RWPE2 (cell line): ENCODE measurements at places on chromosomes 11 and 22.
A peak's percentile ranks its signal among the peaks of the same experiment; 100 is the strongest.

DNA sequence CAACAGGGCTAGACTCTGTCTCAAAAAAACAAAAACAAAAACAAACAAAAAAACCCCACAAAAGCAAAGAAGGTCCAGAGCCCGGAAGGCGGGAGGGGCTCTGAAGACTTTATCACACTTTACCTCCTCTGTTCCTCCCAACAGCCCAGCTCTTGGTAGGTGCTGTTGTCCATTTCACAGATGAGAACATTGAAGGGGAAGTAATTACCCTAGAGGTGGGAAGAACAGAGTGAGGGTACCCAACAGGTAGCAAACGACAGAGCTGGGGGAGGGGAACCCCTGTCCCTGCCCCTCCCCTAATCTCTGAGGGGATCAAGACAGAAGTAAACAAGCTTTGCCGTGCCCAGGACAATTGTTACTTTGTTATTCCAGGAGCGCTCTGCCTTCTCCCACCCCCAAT lies 1.0 kb upstream of the BIK start:
- DNase-seq: no peak

DNA sequence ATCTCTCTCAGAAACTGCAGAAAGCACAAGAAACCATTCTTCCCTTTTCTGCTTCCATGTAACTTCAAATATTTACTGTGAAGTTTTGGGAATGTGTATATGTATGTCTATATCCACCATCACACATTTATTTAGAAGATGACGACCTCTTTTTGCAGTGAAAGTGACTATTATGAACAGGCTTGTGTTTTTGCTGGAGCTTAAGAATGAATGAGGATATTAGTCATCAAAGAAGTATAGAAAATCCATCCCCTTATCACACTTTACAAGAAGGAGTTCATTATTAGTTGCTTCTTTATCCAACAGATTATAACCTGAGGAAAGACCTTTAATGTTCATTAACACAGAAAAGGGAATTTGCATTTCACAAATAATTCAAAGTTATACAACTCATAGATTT lies 21.1 kb upstream of the SLC5A12 start:
- DNase-seq: no peak

DNA sequence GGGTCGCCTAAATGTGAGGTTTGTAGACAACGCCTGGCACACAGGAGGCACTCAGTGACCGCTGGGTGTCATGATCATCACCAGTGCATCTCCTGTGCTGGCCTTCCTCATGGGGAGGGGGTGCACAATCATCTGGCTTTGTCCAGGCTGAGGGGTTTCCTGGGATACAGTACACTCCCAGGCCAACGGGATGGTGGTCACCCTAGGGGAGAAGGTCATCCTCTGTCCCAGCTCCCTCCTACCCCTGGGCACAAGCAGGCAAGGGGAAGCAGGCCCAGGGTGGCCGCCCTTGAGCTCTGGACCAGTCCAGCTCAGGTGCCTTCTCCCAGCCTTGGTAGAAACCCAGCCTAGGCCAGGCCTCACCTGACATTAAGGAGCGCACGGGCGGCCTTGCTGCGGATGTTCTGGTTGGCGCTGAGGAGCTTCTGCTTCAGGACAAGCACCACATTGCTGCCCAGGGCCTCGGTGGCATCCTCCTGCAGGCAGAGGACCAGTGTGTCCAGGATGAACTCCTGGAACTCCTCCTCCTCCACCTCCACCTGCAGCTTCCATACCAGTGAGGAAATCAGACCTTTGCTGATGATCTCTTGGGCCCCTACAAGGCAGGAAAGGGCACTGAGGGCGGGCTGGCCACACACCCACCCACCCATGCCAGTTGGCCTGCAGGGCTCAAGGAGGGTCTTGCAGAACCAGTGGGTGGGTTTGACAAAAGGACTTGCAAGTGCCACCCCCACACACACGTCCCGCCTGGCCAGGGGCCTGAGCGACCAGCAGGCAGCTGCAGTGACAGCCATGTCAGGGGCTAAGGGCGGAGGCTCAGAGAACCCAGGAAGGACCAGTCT lies 6.6 kb upstream of the GNAZ start:
- peak; percentile 48 for DNase-seq

GRCh38 chr22:17370026-17370765 lies 936 bp downstream of the CECR2 start:
- no peak for DNase-seq

GRCh38 chr22:27144321-27144720 lies 486.9 kb downstream of the MIAT start:
- DNase-seq: no peak

DNA sequence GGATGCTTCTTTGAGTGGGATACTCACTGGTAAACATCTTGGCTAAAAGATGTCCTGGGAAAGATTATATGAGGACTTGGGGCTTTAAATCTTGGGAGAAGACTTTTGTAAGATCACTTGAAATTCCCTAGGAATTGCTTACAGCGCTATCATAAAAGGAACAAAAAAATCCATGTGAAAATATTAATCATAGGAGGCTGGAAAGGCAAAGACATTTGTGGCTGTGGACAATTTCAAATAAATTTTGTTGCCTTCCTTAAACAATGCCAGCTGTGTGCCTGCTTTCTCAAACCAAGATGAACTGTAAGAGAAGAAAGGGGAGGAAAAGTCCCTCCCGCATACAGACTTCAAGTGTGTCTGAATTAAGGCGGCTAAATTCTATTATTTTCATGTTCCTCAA lies 75.6 kb downstream of the SNX19 start:
- no peak for DNase-seq

DNA sequence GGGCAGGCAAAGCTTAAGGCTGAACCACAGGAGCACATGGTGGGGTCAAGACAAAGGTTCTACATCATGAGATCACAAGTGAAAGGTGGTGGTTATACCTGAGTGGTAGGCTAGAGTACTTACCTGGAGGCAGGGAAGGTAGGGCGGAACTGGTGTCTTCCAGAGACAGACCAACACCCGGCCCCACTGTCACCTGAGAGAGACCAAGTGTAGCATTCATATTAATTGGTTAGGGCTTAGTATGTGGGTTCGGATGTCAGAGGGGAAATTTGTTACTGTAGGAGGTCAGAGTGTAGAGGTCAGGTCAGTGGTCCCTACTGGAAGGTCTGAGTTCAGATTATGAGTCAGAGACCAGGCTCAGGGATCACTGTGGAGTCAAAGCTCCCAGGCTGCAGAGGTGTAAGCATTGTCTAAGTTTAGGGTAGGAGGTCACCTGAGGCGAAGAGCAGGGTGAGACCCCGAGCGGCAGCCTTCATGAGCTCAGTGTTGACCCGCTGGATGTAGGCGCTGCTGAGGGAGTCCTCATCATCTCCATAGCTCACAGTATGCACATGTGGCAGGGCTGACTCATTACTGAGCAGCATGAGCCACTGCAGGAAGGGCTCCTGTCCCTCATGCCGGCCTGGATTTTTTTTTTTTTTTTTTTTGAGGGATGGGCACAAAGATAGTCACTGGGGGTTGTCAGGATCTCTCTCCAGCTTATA lies 3.2 kb downstream of the TPP1 start:
- peak; percentile 18 for DNase-seq

DNA sequence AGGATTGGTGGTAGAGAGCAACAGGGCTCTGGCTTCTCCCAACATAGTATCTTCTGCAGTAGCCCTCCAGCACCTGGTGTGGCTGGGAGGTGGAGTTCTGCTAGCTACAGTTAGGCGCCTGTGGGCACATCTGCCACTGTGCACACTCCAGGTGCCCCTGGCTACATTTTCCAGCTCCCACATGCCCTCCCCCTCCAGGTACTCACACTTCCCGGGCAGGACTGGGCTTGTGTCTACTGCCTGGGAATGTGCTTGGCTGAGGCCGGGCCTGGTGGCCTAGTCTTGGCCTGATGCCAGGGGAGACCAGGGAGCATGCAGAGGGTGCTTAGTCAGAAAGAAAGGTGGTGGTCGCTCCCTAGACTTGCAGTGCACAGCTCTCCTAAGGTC lies 15.8 kb downstream of the PHLDB1 start:
- DNase-seq: peak; percentile 98

GRCh38 chr22:38864361-38865191 lies 7.4 kb downstream of the CBX6 start:
- no peak for DNase-seq

GRCh38 chr11:27977031-27977430 lies 130.9 kb downstream of the KIF18A start:
- DNase-seq: no peak

- no peak for DNase-seq
Observed at GRCh38 chr11:115162919-115163318, 341.3 kb downstream of the CADM1 start.

DNA sequence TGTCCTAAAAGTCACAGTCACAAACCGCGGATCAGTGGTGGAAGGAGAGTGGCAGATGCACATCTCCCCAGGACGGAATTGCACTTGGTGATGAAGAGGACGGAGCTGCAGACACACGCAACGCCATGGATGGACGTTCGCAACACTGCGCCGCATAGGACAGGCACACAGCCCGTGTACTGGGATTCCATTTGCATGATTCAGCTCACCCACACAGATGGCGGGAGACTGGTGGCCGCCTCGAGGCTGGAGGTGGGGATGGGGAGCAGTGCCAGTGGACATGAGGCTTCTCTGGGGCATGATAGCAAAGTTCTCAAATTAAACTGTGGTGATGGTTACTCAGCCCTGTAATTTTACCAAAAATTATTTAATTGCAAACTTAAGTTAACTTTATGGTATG lies 37.4 kb downstream of the DUSP8 start:
- no peak for DNase-seq

DNA sequence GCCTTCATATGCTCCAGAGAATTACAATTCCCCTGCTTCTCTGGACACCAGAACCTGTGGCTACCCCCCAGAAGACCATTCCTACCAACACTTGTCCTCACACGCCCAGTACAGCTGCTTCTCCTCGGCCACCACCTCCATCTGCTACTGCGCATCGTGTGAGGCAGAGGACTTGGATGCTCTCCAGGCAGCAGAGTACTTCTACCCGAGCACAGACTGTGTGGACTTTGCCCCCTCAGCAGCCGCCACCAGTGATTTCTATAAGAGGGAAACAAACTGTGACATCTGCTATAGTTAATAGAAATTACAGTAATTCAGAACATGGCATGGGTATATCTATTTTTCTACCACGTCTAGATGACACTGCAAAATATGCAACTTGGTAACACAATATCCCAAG lies 9.8 kb downstream of the POU2AF3 start:
- DNase-seq: no peak

DNA sequence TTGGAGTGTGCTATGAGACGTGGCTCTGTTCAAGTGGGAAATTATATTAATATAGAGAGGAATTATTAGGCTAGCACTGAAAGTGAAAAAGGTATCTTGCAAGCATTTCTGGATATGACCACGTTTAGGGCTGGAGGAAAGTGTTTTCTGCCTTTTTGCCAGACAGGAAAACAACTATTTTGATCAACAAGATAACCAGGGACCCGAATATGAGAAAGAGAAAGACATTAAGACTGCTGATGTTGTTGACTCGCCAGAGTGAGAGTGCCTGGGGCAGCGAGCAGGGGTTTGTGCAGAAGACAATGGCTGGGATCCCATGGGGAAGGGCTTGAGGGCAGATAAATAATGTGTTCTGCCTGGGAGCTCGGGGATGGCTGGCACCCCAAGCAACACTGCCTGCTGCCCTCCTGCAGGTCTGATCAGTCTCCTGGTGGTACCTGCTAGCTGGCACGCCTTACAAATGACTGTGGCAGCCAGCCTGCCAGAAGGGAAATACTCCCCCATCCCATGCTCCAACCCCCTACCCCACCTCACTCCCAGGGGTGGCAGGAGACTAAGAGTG lies 23.1 kb upstream of the CHST1 start:
- DNase-seq: no peak

DNA sequence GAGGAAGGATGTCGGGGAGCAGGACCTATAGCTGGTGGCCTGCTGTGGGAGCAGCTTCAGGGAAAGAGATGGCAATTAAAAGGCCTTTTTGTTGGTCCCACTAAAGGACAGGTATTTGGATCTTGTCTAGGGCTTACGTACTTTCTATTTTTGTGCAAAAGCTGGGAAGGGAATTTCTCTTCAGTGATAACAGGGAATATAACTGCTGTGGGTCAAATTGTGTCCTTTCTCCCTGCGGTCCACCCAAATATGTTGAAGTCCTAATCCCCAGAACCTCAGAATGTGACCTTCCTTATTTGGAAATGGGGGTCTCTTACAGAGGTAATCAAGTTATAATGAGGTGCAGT lies 14.0 kb downstream of the HSPA8 start:
- no peak for DNase-seq

DNA sequence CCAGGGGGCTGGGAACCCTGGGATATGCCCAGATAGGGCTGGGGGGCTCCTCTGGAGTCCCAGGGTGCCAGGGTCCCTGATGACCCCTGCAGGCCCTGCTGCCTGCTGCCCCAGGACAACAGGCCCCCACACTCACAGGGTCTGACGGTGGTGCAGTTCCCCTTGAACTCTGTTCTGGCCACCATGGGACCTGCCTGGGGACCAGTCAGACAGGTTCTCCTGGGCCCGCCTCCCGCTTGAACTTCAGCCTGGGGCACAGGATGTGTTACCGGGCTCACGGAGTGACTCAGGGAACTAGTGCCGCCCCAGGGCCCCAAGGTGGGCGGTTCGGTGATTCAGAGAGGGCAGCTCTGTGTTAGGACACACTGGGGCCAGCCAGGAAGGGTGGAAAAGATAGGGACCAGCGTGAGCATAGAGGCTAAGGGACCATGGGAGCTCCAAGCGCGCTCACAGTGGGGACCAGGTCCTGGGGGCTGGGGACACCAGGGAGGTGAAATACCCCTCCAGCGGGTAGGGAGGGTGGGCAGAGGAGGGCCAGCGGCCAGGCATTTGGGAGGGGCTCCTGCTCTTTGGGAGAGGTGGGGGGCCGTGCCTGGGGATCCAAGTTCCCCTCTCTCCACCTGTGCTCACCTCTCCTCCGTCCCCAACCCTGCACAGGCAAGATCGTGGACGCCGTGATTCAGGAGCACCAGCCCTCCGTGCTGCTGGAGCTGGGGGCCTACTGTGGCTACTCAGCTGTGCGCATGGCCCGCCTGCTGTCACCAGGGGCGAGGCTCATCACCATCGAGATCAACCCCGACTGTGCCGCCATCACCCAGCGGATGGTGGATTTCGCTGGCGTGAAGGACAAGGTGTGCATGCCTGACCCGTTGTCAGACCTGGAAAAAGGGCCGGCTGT lies 21.5 kb upstream of the TXNRD2 start:
- DNase-seq: peak; percentile 98

DNA sequence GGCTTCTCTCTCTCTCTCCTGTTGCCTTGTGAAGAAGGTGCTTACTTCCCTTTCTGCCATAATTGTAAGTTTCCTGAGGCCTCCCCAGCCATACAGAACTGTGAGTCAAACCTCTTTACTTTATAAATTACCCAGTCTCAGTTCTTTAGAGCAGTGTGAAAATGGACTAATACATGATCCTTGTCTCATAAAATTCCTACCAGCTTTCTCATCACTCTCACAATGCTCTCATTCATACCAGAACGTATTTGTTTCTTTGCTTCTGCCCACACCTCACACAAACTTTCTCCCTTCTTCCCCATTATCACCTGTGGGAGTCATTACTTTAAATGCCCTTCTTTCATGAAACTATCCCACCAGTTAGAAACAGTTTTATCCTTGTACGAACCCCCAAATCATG lies 62.7 kb upstream of the ARHGAP42 start:
- DNase-seq: no peak

DNA sequence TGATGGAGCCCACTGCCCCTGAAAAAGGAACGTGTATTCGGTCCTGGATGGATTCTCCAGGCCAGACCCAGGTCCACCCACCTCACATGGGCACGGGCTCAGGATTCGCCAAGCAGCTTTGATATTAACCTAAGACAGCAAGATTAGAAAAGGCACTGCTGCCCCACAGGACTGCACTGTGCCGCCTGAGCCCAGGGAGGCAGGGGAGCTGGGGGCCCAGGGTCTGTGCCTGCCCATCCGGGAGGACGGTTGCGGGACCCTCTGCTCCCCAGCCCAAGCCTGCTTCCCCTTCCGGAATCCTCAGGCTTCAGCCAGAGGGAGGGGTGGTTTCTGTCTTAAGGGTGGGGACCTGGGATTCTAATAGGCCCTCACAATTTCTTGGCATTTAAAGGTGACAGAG lies 13.5 kb upstream of the VSIG10L2 start:
- DNase-seq: no peak
